ENCODE measurements at places on chromosomes 16 and 17. TPM values are rescaled to one million over a fixed set of nuclear protein-coding genes. Genes with fewer than 3 reads are reported as not detected.
A peak's percentile ranks its signal among the peaks of the same experiment; 100 is the strongest.

GRCh38 chr16:75109732-75110243 is 6.8 kb downstream of the LDHD start:
- DNase-seq = no peak

The CEMP1 gene
- total RNA-seq = not detected

The TADA2A gene
- 15.8 TPM for total RNA-seq

The GJC1 gene
- 0.53 TPM for total RNA-seq

GRCh38 chr17:32311028-32311536 is 30.9 kb downstream of the C17orf75 start:
- DNase-seq = no peak

GRCh38 chr16:21076186-21076883 is 74.3 kb downstream of the DNAH3 start:
- DNase-seq = no peak

DNA sequence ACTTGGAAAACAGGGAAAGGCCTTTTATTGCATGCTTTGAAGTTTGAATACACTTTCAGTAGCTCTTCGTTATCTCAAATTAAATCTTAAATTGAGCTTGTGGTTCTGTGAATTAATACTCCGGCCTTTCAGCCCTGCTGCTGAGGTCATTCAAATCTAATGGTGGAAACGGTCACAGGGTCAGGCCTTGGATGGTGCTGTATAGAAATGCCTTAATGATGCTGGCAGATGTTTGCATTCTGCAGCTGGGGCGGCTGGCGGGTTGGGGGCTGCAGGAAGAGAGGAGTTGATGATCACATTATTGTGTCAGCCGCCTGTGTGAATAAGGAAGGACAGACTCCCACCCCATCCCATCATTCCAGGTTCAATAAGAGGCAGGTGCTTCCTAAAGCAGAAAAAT is 723.6 kb downstream of the WWOX start:
- DNase-seq = no peak

- DNase-seq = no peak
These were observed 77.5 kb upstream of the CNTNAP4 start for GRCh38 chr16:76199681-76200220.

- DNase-seq = peak; percentile 82
These were observed 6.6 kb downstream of the ZDHHC7 start for GRCh38 chr16:85004587-85005205.

- DNase-seq = no peak
These were observed 6.0 kb upstream of the TBX21 start for GRCh38 chr17:47726796-47727703.

The CCL4L2 gene
- total RNA-seq = not detected

GRCh38 chr17:61821655-61822054 is 41.7 kb downstream of the BRIP1 start:
- no peak for DNase-seq

DNA sequence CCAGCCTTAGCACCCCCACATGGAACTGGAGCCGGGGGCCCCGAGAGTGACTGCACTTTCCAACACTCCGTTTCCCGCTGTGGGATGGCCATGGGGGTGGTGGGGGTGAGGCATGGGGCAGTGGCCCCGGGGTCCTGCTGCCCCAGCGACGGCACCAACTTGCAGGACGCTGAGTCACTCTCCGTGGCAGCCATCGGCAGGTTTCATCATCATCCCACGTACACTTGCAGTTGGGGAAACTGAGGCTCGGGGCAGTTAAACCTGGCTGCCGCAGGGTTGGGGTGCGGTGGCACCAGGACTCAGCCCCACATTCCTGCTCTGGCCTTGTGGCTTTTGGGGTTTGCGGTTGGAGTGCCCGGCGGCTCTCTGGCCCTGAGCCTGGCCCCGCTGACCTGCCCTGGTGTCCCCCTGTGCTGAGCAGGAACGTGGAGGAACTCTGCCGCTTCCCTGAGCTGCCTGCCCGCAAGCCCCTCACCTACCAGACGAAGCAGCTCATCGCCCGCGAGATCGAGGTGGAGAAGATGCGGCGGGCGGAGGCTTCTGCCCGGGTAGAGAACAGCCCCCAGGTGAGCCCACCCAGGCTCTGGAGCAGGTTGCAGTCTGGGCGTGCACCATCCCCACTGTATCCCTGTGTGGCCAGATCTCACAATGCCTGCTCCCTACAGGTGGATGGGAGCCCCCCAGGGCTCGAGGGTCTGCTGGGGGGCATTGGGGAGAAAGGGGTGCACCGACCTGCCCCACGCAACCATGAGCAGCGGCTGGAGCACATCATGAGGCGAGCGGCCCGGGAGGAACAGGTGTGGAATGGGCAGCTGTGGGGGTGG is 4.0 kb downstream of the GNG13 start:
- DNase-seq = no peak

The MYH11 gene
- not detected for total RNA-seq

- no peak for DNase-seq
These were observed 162.7 kb upstream of the CIBAR2 start for GRCh38 chr16:85274924-85275323.

The SPN gene
- total RNA-seq = not detected

DNA sequence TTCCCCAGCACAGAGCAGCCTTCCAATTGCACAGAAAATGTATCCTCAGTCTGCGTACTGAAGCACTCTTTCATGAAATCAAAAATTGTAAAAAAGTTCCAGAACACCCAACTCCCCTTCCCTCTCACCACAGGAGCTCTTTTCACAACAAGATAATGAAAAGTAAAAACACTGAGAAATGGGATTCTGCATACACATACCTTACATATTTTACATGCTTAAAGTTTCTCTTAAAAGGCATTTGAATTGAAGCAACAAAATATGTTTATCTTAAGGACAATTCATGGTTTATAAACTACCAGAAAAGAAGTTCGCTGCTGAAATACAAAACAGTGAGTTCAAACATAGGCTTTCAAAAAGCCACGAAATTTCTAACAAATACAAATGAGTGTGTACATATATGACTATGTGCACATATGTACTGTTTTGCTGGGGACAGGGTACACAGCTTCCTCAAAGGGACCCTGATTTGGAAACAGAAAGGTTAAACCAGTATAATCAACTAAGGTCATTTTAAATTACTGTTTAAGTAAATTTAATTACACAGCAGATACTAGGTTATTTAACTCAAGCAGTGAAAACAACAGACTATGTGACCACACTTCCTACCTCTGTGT is 33.8 kb downstream of the COG1 start:
- DNase-seq = no peak

The CEP20 gene
- total RNA-seq = 46.6 TPM

GRCh38 chr16:67161595-67162058 is 1.9 kb downstream of the FBXL8 start:
- no peak for DNase-seq

DNA sequence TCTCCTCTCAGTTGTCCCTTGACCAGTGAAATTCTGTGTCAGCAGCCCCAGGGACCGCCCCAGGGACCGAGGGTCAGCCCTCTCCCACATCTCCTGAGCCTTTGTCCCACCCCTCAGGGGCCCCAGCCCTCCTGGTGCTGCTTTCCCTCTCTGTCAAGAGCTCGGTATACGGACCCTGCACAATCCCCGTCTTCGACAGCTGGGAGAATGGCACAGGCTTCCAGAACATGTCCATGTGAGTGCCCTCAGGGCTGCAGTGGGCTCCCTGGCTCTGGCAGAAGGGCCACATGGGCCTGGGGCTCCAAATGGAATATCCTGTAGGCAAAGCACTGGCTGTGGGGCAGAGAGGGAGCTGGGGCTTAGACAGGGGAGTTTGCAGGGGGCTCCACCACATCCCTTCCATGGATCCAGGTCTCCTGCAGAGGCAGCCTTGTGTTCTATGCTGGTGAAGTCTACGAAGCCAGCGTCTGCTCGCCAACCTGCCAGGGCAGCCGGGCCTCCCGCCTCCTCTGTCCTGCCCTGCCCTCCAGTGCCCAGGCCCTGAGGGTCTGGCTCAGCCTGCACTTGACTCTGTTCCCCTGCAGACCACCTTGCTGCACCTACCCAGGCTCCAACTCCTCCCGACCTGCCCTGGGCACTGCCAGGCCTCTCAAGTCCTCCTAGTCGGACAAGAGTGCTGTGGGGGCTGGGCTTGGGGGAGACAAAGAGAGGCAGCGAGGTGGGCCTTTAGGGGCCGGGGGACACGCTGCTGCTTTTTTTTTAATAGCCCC is 28.0 kb downstream of the ADGRG5 start:
- DNase-seq = no peak

GRCh38 chr16:55470533-55471371 is 8.2 kb upstream of the MMP2 start:
- peak; percentile 27 for DNase-seq

The CORO6 gene
- total RNA-seq = 1.0 TPM

GRCh38 chr16:21646091-21646490 is 6.3 kb downstream of the IGSF6 start:
- DNase-seq = no peak

Data from bronchial epithelial cell (primary cell).